Effector memory CD4-positive, alpha-beta T cell (primary cell): ENCODE measurements at places on chromosomes 4 and X.

- no peak for DNase-seq
Observed at GRCh38 chr4:54877006-54877405, 219.2 kb downstream of the KIT start.

- no peak for DNase-seq
Observed at GRCh38 chr4:125140966-125141495, 173.7 kb upstream of the FAT4 start.

DNA sequence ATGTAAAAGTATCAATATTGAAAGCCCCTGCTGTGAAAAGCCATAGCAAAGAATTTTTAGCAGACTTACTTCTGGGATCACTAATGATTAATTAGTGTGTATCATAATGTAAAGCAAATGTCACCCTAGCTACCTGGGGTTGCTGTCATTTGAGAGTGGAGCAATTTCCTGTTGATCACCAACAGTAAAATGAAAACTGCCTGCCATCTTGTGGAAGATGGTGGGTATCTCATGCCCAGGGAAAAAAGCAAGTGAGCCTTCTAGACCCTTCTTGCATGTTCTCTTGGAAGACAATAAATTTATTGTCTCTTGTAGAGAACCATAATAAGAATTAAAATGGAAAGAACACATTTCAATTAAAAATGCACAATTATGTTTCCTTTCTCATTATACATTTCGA lies 360.2 kb downstream of the ZIC3 start:
- no peak for DNase-seq

DNA sequence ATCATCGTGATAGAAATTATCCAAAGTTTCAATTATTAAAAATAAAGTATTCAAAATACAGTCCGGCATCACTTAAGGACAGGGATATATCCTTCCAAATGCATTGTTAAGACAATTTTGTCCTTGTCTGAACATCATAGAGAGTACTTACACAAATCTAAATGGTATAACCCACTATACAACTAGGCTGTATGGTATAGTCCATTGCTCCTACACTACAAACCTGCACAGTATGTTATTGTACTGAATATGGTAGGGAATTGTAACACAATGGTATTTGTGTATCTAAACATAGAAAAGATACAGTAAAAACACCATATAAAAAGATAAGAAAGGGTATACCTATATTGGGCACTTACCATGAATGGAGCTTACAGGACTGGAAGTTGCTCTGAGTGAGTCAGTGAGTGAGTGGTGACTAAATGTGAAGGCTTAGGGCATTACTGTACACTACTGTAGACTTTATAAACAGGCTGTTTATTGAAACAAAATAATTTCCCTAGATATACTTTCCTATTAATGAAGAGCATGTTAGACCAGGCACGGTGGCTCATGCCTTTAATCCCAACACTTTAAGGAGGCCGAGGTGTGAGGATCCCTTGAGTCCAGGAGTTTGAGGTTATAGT lies 44.8 kb upstream of the PTPN13 start:
- no peak for DNase-seq

GRCh38 chr4:108429662-108430061 lies 190.7 kb upstream of the RPL34 start:
- DNase-seq, result no peak

DNA sequence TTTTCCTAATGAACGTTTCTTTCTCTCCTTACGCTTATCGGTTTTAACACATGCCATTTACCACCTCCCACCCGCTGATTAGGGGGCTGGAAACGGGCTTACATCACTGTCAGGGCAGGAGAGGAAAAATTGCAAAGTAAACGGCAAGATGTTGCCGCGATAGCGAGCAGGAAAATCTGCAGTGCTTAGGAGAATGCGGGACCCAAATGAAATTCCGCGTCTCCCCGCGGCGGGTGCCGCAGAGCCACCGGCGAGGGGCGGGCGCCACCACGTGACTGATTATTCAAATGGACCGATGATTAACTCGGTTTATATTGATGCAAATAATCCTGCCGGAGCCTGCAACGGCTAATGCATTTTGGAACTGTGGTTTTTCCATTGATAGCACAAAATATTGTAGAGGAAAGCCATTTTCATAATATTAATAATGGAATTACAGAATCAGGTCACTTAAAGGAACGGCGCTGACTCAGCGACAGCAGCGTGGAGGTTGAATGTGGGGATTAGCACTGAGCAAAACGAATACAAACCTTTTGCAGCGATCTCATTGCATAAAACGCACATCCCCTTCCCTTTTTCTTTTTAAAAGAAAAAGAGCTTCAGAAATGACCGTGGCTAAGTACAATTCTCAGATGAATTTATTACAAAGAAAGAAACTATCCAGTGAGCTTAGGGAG lies 224.2 kb downstream of the STIM2 start:
- DNase-seq, result no peak

GRCh38 chr4:86506591-86506990 lies 87.5 kb upstream of the PTPN13 start:
- no peak for DNase-seq

GRCh38 chr4:152640058-152640921 lies 39.5 kb downstream of the TMEM154 start:
- no peak for DNase-seq

DNA sequence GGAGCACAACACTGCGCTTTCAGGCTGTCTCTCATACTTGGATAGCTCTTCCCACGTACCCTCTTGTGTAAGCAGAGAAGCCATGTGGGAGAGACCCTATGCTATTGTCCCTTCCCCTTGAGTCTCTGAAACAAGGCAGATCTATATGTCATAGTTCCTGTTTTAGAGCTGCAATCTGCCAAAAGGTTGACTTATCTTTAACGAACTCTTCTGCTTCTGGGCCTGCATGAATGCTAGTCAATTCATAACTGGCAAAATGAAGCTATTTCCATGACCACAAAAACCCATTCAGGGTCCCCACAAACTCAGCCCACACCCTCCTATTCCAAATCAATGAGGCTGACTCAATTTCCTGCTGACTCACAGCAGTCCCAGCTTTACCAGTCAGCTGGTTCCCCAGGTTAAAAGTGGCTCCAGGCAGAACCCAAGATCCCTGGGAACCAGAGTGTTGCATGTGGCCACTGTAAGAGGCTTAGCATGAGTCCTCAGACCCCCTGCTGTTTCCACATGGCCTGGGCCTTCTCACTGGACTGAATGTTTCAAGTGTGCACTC lies 25.3 kb upstream of the SOD3 start:
- DNase-seq, result no peak

GRCh38 chrX:40434443-40434842 lies 146.3 kb upstream of the ATP6AP2 start:
- no peak for DNase-seq

DNA sequence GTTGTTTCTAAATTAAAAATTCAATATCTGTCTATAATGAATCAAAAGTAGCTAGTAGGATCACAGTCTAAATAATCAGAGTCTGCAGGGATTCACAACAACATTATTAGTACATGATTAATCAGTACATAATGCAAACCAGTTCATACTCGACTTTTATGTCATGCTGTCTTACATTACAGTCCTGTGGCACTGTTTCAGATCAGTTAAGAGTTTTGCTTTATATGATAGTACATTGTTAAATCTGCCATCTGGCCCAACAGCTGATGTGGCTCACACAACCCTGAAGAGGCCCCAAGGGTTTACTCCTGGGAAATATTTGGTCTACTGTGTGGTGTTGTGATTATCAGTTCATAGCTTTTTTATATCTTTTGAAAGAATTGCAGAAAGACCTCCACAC lies 247.1 kb upstream of the ETNPPL start:
- DNase-seq, result no peak

DNA sequence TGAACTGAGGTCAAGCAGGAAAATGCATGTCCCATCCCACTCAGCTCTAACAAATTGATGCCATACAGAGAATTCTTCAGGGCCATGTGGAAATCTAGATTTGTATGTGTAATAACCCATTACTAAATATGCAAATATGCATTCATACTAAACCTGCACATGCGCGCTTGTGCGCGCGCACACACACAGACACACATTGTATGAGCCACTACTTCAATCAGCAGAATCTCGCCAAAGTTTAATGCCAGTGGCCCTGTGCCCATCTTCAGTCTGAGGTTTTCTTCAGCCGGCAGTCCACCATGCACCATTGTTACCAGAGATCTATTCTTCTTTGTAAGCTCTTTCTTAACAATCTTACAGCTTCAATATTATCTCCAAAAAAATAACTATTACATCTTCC lies 276.4 kb downstream of the PDGFC start:
- DNase-seq, result no peak

GRCh38 chrX:8629871-8630270 lies 102.1 kb downstream of the ANOS1 start:
- no peak for DNase-seq

GRCh38 chr4:120718979-120719566 lies 203.5 kb downstream of the PRDM5 start:
- no peak for DNase-seq

GRCh38 chr4:133592106-133592505 lies 443.0 kb downstream of the PCDH10 start:
- DNase-seq, result no peak

DNA sequence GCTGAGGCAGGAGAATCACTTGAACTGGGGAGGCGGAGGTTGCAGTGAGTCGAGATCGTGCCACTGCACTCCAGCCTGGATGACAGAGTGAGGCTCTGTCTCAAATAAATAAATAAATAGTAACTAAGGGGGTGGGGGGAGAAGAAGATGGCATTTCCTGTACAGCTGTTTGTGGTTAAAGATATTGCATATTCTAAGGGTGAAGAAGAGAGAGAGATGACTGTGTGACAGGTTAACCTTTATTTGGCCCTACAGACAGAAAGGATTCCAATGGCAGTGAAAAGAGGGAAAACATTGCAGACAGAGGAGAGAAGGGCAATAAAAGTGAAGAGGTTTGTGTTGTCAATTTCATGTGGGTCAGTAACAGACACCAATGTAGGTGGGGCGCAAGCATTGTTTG lies 9.4 kb downstream of the TASL start:
- no peak for DNase-seq

- no peak for DNase-seq
Observed at GRCh38 chrX:56728321-56728720, 722 bp upstream of the NBDY start.

DNA sequence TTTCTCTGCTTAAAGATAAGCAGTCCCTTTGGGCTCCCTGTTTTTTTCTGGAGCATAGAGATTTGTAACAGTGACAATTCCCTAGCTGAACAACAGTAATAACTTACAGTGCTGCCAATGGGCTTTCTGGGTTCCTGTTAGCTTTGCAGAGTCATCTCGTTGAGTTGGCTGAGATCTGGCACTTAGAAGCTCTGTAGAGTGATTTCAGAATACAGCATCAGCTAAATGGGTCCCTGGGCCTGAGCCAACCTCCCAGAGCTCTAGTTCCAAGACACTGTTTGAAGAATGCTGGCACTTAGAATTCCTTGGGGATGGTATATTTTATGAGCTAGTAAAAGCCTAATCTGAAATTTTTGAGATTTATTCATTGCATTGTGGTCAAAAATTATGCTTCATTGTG lies 43.5 kb upstream of the SERTM2 start:
- DNase-seq, result no peak

DNA sequence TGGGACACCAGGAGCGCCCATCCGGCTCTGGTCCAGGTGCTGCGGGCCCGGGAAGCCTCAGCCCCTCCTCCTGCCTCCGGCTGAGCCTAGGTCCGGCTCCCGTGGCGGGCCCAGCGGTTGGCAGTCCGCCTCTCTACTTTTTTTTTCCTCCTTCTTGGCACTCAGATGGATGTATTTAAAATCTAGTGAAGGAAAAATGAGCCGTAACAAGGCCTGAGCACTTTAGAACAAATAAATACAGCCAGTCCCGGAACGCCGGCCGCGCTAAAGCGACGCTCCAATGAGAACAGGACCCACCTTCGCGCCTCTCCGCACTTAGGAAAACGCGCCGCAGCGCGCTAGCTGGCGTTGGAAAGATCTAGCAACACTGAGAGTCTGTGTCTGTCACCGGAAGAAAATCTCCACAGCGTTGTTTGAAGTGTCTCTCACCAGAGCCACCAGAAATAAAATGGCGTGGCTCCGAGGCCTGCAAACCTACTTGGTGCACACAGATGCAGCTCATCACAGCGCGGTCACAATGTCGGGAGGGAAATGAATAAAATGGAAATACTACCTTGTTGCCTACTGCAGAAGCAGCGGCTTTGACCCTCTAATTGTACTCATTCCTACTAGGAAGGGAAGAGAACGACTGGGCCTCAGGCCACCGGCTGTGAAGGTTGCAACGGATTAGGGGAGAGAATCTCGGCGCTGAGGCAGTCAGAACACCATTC lies 4.7 kb downstream of the NEUROG2 start:
- no peak for DNase-seq

DNA sequence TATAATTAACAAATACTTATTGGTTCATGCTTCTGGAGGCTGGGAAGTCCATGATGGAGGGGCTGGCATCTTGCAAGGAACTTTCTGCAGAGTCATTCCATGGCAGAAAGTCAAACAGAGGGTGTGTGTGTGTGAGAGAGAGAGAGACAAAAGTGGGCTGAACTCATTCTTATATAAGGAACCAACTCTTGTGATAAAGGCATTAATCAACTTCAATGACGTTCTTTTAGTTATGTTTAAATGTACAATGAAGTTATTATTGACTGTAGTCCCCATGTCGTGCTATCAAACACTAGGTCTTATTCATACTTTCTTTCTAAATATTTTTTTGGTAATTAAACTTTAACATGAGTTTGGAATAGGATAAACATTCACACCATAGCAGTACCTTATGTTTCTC lies 1408.8 kb downstream of the STIM2 start:
- DNase-seq, result no peak

DNA sequence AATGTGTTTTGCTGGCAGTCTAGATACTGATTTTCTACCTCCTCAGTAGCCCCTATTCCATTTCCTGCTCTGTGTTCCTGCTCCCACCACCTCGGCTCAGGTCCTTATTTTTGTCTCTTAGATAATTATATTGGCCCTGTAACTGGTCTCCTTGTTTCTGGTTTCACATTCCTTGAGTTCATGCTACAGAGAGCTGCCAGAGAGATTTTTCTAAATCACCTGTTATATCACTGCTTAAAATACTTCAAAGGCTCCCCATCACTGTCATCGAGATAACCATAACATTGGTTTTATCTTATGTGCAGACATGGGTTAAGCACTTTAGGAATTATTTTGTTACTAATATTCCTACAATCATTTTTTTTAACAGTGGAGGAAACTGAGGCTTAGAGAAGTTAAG lies 9.6 kb downstream of the SYNPO2 start:
- no peak for DNase-seq

DNA sequence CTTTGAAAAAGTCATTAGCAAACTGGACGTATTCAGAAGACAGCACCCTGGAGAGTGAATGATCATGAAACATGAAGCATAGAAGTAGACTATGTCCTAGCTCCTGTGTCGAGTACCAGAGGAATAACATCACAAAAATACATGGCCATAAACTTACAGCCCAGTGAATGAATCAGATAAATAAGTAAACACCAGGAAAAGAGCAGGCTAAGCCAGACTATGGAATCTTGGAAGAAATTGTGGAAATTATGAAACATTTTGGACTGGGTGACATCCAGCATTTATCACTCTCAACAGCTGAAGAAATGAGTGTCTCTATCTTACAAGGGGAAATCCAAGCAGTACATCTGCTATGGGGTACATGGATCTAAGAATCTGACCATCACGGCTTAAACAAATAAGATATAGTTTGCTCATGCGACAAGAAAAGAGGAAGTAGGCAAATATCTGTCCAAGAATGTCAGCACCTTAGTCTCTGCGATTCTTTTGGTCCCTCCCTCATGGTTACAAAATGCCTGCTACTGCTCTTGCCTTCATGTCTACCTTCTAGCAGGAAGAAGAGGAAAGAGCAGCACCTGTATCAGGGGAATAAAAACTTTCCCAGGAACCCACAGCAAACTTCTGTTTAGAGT lies 481.5 kb downstream of the BCOR start:
- no peak for DNase-seq

GRCh38 chrX:38233891-38234667 lies 13.4 kb upstream of the SRPX start:
- DNase-seq, result no peak

- no peak for DNase-seq
Observed at GRCh38 chr4:85952528-85952927, 407.3 kb downstream of the MAPK10 start.
